Suprapubic skin (tissue), 4 donors: ENCODE measurements at places on chromosomes 7 and 10. TPM values are rescaled to one million over a fixed set of nuclear protein-coding genes. Genes with fewer than 3 reads are reported as not detected.

- DNase-seq = no peak
These were observed 21.0 kb downstream of the COBL start for GRCh38 chr7:51295440-51296245.

- DNase-seq = no peak
These were observed 133.0 kb downstream of the PTPRN2 start for GRCh38 chr7:158454631-158455030.

GRCh38 chr7:88020953-88021665 lies 87.1 kb downstream of the ADAM22 start:
- DNase-seq = no peak

The TMUB1 gene
- 48.1 TPM for total RNA-seq

GRCh38 chr10:100469756-100470155 lies 6.9 kb downstream of the WNT8B start:
- DNase-seq = no peak

DNA sequence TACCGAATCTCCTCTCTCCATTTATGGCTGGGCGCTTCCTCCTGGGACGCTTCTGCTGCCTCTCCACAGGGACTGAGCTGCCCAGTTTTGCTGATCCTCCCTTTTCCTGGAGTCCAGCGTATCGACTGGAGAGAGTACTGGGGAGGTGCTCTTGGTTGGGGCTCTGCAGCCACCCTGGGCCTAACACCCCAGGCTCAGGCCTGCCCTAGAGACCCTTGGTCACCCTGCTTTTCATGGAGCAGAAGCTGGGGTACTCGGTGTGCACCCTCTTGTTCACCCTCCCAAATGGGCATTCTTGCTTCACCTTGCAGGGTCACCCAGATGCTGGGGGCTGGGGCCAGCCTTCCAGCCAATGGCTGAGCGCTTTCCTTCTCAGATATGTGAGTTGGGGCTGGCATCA lies 88.8 kb upstream of the RET start:
- DNase-seq = no peak

DNA sequence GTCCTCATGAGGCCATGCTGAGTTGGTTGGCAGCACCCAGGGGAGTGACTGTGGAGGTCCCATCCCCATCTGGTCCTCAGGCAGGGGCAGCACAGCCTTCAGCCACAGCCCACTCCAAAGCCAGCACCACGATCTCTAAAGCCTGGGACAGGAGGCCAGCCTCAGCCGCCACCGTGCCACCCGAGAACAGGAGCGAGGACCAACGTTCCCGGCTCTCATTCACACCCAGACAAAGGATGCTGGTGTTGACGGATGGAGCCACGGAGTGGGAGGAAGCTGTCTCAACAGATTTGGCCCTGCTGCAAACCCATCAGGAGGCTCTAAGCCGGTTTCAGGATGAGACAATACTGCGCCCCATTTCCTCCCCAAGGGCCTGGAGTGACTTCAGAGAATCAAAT lies 42.7 kb upstream of the PPP2R2D start:
- DNase-seq = no peak

GRCh38 chr7:131957338-131958020 lies 401.1 kb upstream of the PODXL start:
- no peak for DNase-seq

DNA sequence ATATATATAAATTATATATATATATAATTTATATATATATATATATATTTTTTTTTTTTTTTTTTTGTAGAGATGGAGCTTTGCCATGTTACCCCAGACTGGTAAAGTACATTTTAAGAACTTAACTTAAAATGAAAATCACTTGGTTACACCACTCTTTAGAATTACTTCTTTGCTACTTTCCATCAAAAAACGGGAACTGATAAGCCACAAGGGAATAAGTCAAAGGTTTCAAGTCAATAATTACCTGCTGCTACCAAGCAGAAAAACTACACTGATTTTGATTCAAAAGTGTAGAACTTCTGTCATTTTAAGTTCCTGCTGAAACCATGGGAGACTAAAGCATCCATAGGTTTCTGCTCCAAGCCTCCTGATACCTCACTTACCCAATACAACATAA lies 12.2 kb downstream of the PPA1 start:
- DNase-seq = no peak

DNA sequence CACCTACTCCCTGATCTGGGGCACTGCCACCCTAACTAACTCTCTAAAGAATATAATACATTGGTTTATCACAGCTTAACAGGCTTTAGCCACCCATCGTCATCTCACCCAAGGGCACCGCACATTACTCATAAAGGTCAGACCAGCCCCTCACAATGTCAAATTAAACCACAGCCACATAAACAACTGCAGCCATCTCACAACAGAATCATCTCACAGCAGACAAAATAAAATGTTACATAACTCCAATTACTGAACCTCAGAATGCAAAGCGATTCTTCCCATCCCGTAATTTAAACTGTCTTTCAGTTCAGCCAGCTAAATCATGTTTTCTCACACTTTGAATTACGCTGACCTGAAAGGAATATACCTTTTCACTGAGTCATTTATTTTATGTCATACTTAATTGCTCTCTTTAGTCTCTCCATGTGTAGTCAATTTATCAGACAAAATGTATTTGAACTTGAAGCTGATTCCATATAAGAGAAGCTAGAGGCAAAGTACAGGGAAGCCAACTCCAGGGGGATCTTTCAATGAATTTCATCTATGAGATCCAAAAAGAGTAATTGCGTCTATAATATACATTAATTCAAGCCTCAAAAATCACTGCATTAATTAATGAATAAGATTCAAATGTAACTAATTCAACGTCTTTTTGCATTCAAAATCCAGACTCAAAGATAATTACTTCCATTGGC lies 96.9 kb upstream of the NEBL start:
- DNase-seq = no peak

DNA sequence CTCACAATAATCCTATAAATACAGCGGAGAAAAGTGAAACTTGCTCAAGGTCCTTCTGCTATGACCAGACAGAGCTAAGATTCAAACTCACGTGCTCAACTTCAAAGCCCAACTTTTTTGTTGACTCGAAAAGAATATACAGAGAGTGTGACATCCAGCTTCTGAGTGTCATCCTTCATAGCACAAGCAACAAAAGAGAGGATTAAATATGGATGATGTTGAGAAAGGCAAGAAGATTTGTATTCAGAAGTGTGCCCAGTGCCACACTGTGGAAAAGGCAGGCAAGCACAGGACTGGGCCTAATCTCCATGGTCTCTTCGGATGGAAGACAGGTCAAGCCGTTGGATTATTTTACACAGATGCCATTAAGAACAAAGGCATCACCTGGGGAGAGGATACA lies 2.1 kb upstream of the FAM3C start:
- DNase-seq = no peak

GRCh38 chr10:44576702-44577191 lies 191.8 kb upstream of the CXCL12 start:
- DNase-seq = no peak

DNA sequence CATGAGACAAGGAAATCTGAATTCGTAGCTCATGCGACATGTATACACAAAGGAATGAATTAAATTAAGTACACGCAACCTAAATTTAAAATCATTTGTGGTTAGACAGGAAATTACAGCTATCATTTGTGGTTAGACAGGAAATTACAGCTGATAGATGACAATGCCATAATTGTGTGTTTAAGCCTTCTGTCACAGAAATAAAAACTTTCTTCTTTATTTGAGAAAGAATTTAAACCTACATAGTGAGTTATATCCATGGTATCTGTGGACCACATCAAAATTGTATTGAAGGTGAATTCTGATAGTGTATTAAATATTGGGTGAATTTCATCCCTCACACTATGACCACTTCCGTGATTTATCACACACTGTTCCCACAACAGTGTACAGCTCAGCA lies 362.9 kb downstream of the MAGI2 start:
- no peak for DNase-seq

DNA sequence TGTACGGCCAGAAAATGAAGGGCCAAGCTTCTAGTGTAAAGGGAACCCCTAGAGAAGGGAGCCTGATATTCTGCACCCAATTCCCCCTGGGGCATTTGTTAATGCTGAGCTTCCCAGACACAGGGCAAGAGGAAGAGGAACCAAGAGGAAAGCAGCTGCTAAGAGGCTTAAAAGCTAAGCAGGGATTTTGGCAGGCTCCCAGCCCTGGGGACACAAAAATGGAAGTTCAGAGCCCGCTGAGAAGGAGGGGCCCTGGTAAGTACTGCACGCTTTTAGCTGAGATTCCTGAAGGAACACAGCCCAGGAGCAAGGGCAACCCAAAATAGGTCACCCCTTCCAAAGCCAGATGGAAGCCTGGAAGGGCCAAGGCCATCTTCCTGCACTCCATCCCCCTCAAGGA lies 387.3 kb upstream of the MGMT start:
- DNase-seq = no peak

The PNLIPRP2 gene
- total RNA-seq = not detected

The PAOX gene
- total RNA-seq = 7.8 TPM

The IFIT2 gene
- total RNA-seq = 1.1 TPM

DNA sequence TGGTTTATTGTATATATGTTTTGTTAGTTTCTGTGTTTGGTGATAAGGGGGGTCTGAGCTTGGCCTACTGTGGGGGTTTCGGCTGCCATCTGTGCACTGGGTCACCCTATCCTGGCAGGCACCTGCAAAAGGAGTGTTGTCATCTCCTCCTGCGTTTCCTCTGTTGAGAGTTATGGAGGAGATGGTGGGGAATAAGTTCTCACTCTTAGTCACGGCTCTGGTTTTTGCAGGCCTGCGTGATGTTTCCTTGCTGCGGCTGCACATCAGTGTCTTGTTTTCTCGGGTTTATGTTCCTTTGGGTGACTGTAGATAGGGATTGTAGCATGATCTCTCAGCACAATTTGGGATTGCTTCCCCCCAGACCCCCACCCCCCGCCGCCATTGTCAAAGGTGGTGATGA lies 36.8 kb downstream of the CCM2 start:
- DNase-seq = no peak

GRCh38 chr10:98265403-98266378 lies 2.3 kb downstream of the LOXL4 start:
- DNase-seq = peak; percentile 59

- DNase-seq = no peak
These were observed 394.7 kb upstream of the GRM3 start for GRCh38 chr7:86248977-86249376.

GRCh38 chr7:82701949-82702348 lies 258.4 kb upstream of the CACNA2D1 start:
- no peak for DNase-seq

GRCh38 chr7:116984917-116985316 lies 31.6 kb downstream of the ST7 start:
- DNase-seq = no peak

DNA sequence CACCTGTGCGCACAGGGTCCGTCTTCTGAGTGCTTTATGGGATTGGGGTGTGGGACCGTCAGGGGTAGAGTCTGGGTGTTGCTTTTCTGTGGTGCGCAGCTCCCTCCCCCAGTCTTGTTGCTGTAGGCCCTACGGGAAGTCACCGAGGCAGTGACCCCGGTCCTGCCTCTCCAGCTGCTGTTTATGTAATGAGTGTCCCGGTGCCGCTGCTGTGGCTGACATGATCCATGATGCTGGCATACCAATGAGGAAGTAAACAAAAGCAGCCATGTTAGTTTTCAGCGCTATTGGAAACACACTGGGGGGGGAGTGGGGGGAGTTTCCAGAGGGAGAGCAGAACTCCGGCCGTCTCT lies 1.1 kb downstream of the TRIM8 start:
- peak; percentile 89 for DNase-seq

The AZGP1 gene
- 590 TPM for total RNA-seq

DNA sequence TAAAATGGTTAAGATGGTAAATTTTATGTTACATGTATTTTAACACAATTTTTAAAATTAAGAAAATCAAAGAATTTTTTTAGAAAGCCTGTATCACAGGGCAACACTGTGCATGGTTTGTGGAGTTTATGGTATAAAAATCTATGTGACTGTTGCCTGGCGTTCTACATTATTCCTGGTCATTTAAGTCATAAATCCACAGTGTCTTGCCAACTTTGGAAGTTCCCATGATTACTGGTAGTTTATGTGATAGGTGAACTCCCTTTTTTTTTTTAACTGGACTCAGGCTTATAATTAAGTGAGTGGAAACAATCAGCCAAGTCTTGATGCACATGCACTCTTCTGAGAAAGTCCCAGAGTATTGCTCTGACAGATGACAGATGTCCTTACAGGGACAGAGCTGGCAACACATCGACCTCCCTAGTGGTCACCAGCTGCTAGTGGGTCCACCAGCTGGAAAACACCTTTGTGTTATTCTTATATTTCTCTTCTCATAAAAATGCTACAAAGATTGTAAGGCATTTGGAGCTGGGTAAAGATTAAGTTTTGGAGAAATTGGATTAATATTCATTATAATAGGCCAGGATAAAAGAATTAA lies 8.8 kb upstream of the STN1 start:
- no peak for DNase-seq

The RAB11FIP2 gene
- total RNA-seq = 10.8 TPM
